Midbrain (tissue), 1 donor: ENCODE measurements at places on chromosomes 16 and 17.

DNA sequence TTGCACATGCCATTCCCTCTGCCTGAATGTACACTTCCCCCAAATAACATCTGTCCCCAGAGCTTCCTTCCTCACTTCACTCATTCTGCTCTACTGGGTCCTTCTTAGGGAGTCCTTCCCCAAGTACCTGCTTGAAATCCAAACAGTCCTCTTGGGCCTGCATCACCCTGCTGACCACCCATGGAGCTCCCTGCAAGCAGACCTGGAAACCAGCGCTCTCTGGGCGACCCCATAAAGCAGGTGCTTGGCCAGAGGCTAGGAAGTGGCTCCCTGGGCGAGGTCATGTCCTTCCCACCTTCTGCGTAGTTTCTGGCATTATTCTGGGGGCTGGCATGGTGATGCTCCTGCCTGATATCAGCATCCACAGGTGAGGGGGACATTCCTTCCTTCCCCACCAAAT, 12.2 kb upstream of the NTN1 start:
- no peak for DNase-seq

- no peak for DNase-seq
Observed at GRCh38 chr16:14562691-14563491, 67.2 kb downstream of the PARN start.

DNA sequence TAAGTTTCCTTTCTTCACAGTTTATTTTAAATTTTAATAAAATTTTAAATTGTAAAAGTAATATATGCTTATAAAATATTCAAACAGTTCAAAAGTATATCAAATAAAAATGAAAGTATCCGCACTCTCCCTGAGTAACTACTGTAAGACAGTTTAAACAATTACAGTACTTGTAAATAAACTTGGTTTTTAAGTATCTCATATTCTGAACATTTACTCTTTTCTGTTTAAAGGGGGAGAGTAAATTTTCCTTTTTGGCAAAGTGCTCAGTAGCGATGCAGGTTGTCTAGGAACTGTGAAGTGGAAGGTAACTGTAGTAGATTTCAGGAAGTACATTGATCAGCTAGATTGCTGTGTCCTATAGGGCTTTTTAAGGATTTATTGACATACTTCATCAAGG, 28.8 kb downstream of the AATF start:
- no peak for DNase-seq

DNA sequence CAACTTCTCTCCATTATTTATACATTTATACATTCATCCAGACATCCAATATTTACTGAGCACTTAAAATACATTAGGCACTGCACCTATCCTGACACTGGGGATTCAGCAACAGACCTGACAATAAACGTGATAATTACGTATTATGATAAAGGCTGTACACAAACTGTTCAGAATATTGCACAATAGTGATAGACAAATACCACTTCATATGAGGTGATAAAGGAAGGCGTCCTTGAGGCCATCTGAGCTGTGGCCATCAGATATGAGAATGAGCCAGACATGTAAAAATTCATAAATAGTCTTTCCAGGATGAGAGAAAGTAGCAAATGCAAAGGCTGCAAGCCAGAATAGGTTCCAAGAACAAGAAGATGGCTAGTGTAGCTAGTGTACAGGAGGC, 8.6 kb downstream of the USP32 start:
- DNase-seq: no peak

DNA sequence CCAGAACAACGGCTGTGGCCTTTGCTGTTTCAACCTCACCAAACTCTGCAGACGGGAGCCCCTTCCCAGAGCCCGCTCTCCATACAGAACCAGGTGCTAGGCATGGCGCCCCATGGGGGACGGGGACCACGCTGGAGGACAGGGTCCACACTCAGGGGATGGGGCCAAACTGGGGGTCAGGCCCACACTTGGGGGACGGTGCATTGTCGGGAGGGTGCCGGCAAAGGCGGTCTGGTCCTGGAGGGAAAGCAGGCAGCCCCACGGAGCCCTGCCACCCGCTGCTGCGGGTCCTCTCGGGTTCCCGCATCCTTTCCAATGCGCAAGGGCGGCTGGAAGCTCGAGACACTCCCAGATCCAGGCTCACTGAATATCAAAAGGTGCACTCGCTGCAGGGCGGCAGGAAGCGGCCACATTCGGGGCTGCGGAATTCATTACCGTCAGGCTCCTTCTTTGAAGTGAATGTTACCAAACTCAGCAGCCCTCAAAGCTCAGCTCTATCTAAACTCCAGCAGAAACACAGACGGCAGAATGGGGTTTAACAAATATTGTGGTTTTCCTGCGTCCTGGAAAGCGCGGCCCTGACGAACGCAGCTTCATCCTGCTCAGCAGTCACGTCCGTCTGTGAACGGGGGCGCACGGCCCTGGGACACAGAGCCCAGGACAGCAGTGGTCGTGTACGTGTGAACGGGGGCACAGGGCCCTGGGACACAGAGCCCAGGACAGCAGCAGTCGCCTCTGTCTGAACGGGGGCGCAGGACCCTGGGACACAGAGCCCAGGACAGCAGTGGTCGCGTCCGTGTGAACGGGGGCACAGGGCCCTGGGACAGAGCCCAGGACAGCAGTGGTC, 41.3 kb downstream of the LMF1 start:
- no peak for DNase-seq

DNA sequence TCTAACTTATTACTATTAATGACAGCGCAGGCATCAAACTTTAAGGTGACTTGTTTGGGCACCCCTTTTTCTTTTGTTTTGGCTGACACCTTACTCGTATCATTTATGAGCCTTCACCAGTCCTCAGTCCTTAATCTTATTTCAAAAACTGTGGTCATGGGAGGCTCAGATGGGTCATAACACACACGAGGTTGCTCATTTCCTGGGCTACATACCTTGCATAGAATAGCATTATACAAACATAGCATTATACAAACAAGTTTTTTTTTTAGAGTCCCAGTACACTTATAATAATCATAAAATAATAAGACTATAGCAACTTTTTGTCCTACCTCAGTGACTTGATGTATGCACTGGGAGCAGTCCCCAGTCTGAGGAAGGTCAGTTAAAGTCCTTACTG, 11.2 kb upstream of the ACSF2 start:
- DNase-seq: no peak

DNA sequence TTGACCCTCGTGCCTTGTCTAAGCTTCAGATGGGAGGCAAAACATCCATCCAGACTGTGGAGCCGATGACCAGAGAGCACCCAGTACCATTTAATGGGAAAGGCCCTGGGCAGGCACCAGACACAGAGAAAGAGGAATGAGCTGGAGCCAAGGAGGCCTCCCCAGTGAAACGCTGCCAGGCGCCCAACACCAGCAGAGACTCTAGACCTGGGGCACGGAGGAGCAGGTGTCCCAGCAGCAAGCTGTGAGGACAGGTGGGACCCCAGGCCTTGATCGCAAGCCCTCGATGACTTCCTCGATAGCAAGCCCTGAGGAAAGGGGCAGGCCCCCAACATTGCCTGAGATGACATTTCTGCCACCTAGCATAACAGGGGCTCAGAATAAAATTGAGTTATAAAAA, 62.2 kb upstream of the SIAH1 start:
- no peak for DNase-seq

- DNase-seq: no peak
Observed at GRCh38 chr17:73194514-73195222, 1.8 kb downstream of the COG1 start.

GRCh38 chr17:75635610-75636202, 2.5 kb downstream of the SMIM5 start:
- DNase-seq: peak; percentile 68

DNA sequence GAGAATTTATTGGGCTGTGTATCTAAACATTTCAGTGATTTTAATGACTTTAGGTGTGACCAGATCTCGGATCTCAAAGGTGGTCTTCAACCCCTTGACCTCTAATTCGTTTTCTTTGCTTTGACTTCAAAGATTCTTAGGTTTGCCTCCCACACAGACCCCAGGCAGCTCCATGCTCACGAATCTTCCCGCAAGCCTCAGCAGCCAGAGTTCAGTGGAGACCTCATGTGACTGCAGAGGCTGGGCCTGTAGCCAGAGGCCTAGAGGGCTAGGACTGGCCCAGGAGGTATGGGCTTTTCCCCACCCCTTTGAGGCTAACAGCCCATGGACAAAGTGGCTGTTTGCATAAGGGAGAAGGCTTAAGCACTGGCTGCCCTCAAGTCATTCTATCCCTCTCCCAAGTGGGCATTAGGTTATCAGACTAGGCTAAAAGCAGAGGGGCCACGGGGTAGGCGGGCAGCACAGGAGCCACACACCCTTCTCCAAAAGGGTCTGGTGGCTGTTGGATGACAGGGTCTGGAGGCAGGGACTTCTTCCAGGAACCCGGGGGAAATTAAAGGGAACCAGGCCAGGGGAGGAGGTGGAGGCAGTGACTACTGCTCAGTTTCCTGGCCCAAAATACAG, 3.0 kb downstream of the HIRIP3 start:
- no peak for DNase-seq

- DNase-seq: no peak
Observed at GRCh38 chr16:68283346-68283745, 19.0 kb downstream of the SLC7A6 start.

- peak; percentile 40 for DNase-seq
Observed at GRCh38 chr17:9959377-9959981, 54.4 kb upstream of the RCVRN start.

DNA sequence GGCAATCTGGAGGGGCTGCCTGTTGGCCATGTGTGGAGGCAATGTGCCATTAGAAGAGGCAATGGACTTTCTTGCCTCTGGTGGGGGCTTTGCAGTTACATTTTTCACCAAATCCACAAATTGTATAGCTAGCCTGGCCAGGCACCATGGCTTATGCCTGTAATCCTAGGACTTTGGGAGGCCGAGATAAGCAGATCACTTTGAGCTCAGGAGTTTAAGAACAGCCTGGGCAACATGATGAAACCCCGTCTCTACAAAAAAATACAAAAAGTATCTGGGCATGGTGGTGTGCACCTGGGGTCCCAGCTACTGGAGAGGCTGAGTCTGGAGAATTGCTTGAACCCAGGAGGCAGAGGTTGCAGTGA, 2.7 kb upstream of the RNF112 start:
- DNase-seq: no peak

GRCh38 chr16:18800775-18801144, 589 bp downstream of the ARL6IP1 start:
- no peak for DNase-seq

DNA sequence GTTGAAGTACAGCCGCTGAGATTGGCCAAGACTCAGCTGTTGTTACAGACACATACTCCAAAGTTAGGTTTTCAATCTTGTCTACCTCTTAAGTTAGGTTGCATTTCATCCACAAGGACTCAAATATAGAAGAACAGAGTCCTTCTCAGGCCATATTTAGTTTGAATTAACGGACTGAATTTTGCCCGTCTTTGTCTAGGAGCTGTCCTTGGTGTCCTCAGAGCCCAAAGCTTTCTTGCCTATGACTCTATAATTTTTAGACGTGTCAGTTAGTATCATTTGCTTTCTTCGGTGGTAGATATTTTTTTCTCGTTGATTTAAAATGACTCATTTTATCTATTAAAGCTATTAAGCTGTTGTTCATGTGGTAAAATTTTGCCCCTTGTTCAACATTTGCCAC, 403.2 kb downstream of the HS3ST3B1 start:
- DNase-seq: no peak

- DNase-seq: no peak
Observed at GRCh38 chr17:6422654-6423241, 12.2 kb downstream of the AIPL1 start.

- no peak for DNase-seq
Observed at GRCh38 chr17:78664476-78665386, 87.5 kb upstream of the DNAH17 start.

DNA sequence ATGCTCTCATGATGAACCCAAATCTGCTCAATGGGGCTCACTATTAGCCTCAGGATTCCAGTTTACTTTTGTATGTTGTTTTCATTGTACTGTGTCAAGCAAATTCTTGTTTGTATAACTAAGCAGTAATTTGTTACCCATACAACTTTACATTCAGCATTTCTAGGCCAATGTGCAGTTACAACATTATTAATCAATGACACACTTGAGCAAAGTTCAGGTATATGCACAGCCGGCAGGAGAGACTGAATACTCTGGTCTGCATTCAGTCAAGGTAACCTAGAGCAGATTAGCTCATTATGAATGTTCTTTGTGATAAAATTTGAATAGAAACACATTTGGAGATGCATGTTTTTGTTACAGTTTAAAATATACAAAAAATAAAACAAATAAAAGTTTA, 2.2 kb upstream of the MYO1D start:
- DNase-seq: no peak

DNA sequence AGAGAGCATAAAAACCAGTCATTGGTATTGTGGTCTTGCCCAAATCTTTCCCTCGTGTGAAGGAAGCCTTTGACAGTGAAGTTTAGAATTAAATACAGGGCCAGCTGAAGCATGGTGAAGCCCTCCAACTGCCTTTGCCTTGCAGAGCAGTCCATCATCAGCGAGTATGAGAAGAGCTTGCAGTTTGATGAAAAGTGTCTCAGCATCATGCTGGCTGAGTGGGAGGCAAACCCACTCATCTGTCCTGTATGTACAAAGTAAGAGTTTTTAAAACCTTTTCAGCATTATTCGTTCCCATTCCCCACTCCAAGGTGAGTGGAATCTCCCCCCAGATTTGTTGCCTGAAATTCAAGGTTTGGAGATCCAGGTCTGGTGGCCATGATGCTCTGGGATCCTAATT, 5.8 kb downstream of the RPAIN start:
- no peak for DNase-seq

DNA sequence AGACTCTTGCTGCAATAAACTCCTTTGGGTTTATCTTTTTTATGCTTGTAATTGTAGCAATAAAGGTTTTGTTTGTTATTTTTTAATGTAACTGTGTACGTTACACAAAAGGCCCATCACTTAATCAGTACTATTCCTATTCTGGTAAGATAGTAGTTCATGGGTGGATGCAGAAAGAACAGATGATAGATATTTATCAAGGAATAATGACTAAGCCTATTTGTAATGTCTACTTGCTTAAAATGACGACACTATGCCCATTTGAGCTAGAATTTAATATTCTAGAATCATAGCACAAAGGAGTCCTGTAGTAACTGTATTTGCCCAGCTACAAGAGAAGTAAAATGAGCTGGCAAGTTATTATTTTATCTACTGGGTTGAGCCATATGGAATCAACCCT, 235.4 kb upstream of the DYNLRB2 start:
- DNase-seq: no peak

GRCh38 chr16:6019490-6019991, 921.9 kb upstream of the EEF2KMT start:
- DNase-seq: no peak

- DNase-seq: no peak
Observed at GRCh38 chr16:997440-998051, 16.0 kb downstream of the SOX8 start.

DNA sequence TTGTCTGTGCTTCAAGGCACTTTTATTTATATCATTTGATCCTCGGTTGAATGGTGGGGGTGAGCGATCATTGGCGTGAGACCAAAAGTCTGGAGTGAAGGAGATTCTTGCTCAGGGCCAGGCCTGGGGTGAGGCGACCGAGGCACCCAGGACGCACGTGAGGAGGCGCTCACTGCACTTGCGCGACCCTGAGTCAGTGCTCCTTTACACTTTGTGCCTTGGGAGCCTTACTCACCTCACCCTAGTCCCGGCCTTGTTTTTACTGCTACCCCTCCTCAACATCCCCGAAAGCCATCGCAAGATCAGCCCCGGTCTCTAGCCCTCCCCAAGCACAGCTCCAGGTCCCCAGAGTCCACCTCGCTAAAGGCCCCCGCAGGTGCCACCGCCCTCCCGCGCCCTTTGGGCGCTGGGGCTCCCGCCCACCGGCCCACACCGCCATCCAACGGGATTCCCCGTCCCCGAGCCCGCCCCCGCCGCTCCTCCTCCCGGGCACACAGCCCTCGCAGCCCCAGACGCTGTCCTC, 496 bp downstream of the EZH1 start:
- DNase-seq: peak; percentile 57
